ENCODE measurements at places on chromosomes 7 and 10.

- DNase-seq: no peak
These were observed 138.9 kb downstream of the ADCY1 start for GRCh38 chr7:45712872-45713668.

DNA sequence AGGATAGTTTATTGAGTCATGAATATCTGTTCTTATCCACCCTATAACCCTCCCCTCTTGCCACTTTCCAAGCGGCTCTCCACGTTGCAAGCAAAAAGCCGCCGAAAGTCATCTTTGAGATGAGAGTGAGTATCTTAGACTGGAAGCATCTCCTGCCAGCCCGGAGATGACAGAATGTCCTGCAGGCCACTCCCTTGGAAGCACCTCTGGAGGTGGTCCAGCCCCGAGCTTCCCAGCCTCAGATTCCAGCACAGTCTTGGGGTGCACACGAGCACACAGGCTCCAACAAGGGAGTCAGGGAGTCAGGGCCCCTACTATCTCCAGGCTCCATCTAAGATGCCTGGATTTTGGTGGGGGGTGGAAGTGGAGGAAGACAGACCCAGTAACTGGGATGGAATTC lies 5.5 kb upstream of the ELN start:
- DNase-seq: no peak

- DNase-seq: no peak
These were observed 115.3 kb upstream of the FAM171A1 start for GRCh38 chr10:15486404-15486803.

- DNase-seq: no peak
These were observed 79.2 kb upstream of the KCTD7 start for GRCh38 chr7:66549466-66549865.

DNA sequence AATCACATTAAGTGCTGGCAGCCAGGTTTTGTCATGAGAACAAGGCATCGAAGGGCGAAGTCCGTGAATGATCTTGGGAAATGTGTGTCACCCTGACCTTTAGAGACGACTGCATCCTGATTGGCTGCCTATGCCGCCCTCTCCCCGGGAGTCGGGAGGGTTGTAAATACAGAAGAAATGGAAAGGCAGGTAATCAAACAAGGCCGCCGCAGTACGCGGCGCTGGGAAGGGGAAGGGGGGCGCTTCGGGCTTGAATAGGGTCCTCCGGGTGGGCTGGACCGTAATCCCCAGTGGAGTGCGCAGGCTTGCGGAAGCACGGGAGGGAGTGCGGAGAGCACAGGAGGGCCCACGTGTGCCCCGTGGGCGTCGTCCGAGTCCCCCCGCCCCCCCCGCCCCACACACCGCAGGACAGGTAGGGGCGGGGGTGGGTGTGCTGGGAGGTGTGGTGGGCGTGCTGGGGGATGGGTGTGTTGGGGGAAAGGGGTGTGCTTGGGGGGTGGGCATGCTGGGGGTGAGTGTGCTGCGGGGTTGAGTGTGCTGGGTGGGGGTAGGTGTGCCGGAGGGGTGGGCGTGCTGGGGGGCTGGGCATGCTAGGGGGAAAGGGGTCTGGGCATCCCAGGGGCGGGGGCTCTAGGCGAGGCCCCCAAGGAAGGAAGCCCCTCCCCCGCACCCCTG lies 169.4 kb downstream of the ARHGAP12 start:
- peak; percentile 48 for DNase-seq

Measured in stimulated activated CD8-positive, alpha-beta memory T cell treated with anti-CD3 and anti-CD28 coated beads, Interleukin-2, amount 100 ng/mL, for 48 hours (primary cell).